ENCODE measurements at places on chromosomes 7 and 10. TPM values are rescaled to one million over a fixed set of nuclear protein-coding genes. Genes with fewer than 3 reads are reported as not detected.
A peak's percentile ranks its signal among the peaks of the same experiment; 100 is the strongest.

Gene MRLN
- not detected for total RNA-seq

Gene SP4
- 43.5 TPM for total RNA-seq

Gene PRF1
- 32.4 TPM for total RNA-seq

Gene C10orf71
- total RNA-seq: not detected

Gene PVRIG
- total RNA-seq: 46.3 TPM

Gene ITPRID1
- total RNA-seq: not detected

Gene FAM237B
- not detected for total RNA-seq

Gene TMEM184A
- total RNA-seq: not detected

GRCh38 chr7:73969991-73970390 lies 58.0 kb upstream of the ELN start:
- H3K27me3 ChIP-seq: no peaks in the 10 kb centered on the region
- H3K36me3 ChIP-seq: no peaks in the 10 kb centered on the region
- no peaks in the 10 kb centered on the region for H3K4me1 ChIP-seq
- DNase-seq: no peak
- no peak overlapping the region for H3K4me3 ChIP-seq

- no peaks in the 10 kb centered on the region for H3K27me3 ChIP-seq
- no peak overlapping the region for H3K4me3 ChIP-seq
- no peak overlapping the region for H3K27ac ChIP-seq
- H3K4me1 ChIP-seq: no peaks in the 10 kb centered on the region
Observed at GRCh38 chr10:34006471-34006870, 672.0 kb upstream of the NRP1 start.

DNA sequence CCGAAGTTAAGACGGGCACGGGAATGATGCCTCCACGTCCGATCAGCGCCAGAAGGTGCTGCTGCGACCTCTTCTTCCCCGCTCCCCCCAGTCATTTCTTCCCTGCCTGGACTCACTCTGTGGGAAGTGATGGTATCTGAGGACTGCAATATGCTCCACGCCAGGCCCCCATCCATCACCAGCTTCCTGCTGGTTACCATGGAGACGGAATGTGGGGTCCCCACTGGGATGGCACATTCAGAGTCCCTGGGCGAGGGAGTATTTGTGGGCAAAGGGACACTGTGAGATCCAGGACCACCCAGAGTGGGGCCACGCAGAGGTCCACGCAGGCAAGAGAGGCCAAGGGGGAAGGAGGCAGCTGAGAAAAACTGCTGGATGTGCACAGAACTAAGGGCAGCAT lies 39.7 kb downstream of the CARD11 start:
- peaks cover 2% of the 10 kb centered on the region for H3K4me1 ChIP-seq
- H3K4me3 ChIP-seq: no peak overlapping the region
- no peak for DNase-seq
- H3K27ac ChIP-seq: no peak overlapping the region

DNA sequence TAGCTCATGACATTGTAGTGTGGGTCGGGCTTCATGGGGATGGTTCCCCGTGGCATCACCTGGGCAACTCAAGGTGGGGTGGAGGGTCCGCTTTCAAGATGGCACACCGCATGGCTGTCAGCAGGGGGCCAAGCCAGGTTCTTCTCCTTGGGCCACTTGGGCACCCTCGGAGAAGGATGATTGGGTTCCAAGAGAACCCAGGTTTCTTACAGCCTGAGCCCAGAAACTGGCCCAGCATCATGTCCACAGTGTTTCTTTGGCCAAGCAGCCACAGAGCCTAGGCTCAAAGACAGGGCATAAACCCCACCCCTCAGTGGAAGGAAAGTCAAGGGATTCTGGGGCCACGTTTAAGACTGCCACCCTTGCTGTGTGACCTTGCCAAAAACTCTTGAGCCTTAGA lies 110.6 kb downstream of the PTPN20 start:
- H3K36me3 ChIP-seq: no peaks in the 10 kb centered on the region
- H3K4me3 ChIP-seq: no peak overlapping the region
- H3K27me3 ChIP-seq: no peaks in the 10 kb centered on the region
- H3K27ac ChIP-seq: no peak overlapping the region
- DNase-seq: no peak
- no peaks in the 10 kb centered on the region for H3K4me1 ChIP-seq

GRCh38 chr7:137755427-137755826 lies 91.3 kb downstream of the DGKI start:
- H3K27ac ChIP-seq: no peak overlapping the region
- H3K36me3 ChIP-seq: no peaks in the 10 kb centered on the region
- H3K4me1 ChIP-seq: no peaks in the 10 kb centered on the region
- H3K27me3 ChIP-seq: no peaks in the 10 kb centered on the region
- H3K4me3 ChIP-seq: no peak overlapping the region

DNA sequence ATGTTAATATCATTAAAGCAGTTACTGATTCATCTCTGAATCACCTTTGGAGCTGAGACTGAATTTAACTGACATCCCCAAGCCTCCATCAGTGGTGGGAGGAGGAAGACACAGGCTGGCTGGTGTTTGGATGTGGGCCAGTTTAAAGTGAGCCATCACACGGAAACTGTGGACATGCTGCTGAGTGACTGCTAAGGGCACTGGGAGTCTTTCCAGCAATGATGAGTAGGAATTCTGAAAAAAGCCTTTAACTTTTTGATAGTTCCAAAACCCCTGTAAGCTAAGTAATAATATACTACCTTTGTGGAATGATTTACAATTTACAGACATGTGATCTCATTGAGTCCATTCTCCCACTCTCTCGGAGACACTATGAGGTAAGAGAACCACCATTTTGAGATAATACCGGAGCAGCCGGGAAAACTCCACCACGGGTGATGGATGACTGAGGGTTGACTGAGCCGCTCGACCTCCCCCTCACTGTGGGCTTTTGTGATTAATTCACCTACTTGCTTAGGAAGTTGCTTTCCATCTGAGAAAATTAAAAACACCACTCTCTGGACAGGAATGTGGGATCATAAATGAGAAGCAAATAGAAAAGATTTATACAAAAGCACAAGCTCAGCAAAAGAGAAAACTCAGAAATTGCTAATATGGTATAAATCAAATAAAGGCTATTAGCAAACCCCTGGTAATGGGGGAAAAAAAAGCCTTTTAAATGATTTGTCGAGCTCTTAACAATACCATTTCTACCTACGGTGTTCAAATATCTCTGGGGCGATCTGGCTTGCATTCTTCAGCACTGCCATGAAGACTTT lies 194.8 kb downstream of the FANK1 start:
- no peaks in the 10 kb centered on the region for H3K36me3 ChIP-seq
- no peaks in the 10 kb centered on the region for H3K4me1 ChIP-seq
- no peak overlapping the region for H3K27ac ChIP-seq
- no peaks in the 10 kb centered on the region for H3K27me3 ChIP-seq

- H3K36me3 ChIP-seq: no peaks in the 10 kb centered on the region
- H3K27me3 ChIP-seq: no peaks in the 10 kb centered on the region
- H3K27ac ChIP-seq: peak overlapping the region; percentile 84
- peak overlapping the region; percentile 51 for H3K4me3 ChIP-seq
- no peak for DNase-seq
Observed at GRCh38 chr10:91163869-91164474, 56.5 kb upstream of the PCGF5 start.

GRCh38 chr10:119817991-119818888 lies 54.4 kb downstream of the MCMBP start:
- H3K4me3 ChIP-seq: no peak overlapping the region
- no peaks in the 10 kb centered on the region for H3K4me1 ChIP-seq
- no peak overlapping the region for H3K27ac ChIP-seq
- H3K27me3 ChIP-seq: no peaks in the 10 kb centered on the region
- peaks cover 29% of the 10 kb centered on the region for H3K36me3 ChIP-seq

GRCh38 chr7:100808354-100808875 lies 18.9 kb downstream of the EPHB4 start:
- no peaks in the 10 kb centered on the region for H3K4me1 ChIP-seq
- H3K4me3 ChIP-seq: no peak overlapping the region
- H3K27me3 ChIP-seq: no peaks in the 10 kb centered on the region
- H3K36me3 ChIP-seq: no peaks in the 10 kb centered on the region
- no peak overlapping the region for H3K27ac ChIP-seq

DNA sequence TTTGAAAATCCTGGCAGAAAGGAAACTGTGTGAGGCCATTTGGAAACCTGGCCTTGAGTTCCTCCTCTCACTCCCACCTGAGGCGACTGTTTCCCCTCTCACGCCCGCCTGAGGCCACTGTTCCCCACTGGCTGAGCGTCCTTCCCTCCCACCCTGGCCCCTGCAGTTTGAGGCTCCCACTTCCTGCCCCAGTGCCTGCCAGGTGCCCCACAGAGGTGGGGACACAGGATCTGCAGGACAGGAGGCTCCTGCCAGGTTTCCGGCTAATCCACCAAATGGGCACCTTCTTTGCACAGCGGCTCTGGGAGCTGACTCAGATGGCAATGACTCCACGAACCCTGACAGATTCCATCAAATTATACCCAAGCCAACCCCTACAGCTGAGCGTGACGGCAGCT lies 24.3 kb upstream of the LARP4B start:
- no peaks in the 10 kb centered on the region for H3K4me1 ChIP-seq
- H3K27me3 ChIP-seq: no peaks in the 10 kb centered on the region
- no peak for DNase-seq
- no peak overlapping the region for H3K27ac ChIP-seq
- no peaks in the 10 kb centered on the region for H3K36me3 ChIP-seq

DNA sequence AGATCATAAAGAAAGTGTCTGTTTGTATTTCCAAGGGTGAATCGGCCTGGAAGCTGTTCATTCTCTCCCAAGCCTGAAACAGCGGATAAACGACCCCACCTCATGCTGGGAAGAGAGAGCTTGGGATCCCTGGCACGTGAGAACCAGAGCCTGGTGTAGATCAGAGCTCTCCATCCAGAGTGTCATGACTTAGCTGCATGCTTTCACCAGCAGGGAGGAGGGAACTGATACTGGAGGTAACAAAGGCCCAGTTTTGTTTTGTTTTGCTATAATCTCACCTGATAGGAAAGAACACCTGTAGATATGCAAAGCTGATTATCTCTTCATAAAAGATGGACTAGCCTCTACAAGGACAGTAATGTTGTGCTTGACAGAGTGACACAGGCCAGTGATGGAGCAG lies 236.6 kb downstream of the POM121L12 start:
- no peaks in the 10 kb centered on the region for H3K36me3 ChIP-seq
- DNase-seq: no peak

Data from CD4-positive, CD25-positive, alpha-beta regulatory T cell (primary cell).